ENCODE measurements at places on chromosomes 5 and 9.

DNA sequence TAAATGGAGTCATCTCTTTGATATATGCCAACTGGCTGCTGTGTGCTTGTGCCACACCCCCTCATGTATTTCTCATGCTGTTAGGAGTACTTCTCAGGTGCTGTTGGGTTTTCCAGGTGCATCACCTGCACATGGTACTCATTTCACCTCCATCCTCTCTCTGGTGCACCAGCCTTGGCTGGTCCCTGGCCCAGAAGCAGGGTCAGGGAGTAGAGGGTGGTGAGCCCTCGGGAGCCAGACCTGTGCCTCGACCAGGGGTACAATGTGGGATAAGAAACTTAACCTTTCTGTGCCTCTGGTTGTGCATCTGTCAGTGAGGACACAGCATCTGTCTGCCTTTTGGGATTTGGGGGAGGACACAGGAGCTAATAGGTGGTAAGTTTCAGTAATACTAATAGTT lies 38.5 kb downstream of the SECISBP2 start:
- no peak for DNase-seq

DNA sequence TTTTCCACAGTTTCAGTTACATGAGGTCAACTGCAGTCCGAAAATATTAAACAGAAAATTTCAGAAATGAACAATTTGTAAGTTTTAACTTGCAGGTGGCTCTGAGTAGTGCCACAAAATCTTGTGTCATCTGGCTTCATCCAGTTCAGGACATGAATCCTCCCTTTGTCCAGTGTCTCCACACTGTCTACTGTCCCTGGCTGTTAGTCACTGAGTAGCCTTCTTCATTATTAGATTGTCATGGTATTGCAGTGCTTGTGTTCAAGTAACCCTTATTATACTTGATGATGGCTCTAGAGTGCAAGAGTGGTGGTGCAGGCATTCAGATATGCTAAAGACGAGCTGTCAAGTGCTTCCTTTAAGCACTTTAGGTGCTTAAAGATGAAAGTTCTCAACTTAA lies 65.3 kb downstream of the CFAP95 start:
- no peak for DNase-seq

GRCh38 chr9:70658765-70659164 lies 244.3 kb upstream of the KLF9 start:
- DNase-seq, result no peak

DNA sequence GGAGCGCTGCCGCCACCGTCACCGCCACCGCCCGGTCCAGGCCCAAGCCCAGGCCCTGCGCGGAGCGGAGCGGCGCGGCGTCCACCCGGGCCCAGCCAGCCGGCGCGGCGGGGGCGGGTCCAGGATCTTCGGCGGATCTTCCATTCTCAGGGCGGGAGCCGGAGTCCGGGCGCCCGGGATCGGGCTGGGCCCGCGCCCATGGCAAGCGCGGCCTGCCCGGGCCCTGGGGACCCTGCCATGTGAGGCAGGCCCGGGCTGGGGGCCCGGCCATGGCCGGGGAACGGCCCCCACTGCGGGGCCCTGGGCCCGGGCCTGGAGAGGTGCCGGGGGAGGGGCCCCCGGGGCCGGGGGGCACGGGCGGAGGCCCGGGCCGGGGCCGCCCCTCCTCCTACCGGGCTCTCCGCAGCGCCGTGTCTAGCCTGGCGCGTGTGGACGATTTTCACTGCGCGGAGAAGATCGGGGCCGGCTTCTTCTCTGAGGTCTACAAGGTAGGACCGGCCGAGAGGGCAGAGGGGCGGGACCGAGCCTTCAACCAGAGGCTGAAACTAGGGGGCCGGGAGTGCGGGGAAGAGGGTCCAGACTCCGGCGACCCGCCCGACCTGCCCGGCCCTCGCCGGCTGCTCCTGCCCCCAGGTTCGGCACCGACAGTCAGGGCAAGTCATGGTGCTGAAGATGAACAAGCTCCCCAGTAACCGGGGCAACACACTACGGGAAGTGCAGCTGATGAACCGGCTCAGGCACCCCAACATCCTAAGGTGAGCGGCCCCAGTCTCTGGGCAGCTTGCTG lies 482 bp downstream of the TESK1 start:
- no peak for DNase-seq

DNA sequence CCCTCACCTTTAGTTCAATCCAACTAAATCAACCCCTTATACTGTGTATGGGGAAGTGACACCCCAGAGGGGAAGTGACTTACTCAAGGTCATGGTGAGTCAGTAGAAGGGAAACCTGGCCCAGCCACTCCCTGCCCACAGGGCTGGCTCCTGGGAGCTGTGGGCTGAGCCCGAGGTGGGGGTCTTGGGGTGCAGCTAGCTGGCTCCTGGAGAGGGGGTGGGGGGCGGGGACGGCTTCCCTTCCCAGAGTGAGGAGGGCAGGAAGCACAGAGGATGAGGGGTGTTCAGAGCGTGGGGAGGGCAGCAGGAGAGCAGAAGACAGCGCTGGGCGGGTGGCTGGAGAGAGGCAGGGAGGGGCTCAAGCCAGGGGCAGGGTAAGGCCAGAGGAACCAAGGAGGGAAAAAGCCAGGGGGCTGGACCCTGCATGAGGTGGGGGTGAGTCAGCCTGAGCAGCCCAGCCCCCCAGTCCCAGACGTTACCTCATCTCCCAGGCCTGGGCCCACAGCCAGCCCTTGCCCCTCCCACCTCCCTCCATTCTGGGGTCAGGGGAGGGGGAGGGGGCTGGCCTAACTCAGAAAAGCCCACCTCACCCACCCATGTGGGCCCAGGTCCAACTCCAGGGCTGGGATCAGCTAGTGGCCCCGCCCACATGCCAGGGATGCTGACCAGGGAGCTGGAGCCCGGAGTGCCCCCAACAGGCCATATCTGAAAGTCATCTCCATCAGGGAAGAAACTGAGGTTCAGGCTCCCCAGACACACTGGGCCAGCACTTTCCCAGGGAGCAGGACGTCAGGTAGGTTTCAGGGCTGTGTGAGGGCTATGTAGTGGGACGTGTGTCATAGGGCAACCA lies 2.8 kb downstream of the PDLIM7 start:
- no peak for DNase-seq

GRCh38 chr5:32932241-32932935 lies 221.3 kb downstream of the NPR3 start:
- no peak for DNase-seq
